ENCODE measurements at places on chromosomes 5 and 9.
A peak's percentile ranks its signal among the peaks of the same experiment; 100 is the strongest.

- DNase-seq, result no peak
These were observed 198.8 kb upstream of the S1PR3 start for GRCh38 chr9:88792502-88792901.

DNA sequence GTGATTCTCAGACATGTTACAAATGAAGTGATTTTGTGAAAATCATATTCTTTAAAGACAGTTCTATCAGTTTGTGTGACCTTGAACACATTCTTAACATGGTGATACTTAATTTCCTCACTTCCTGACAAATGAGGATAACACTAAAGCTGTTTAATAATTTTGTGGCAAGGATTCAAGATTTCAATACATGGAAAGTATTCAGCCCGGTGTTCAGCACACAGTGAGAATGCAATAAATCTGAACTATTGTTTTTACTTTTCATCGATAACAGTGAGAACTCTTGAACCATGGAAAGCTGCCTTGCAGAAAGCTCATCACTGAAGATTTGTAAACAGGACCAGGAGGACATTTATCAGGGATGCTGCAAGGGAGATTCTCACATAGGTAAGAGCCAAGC, 57.1 kb upstream of the C5orf46 start:
- DNase-seq, result no peak

DNA sequence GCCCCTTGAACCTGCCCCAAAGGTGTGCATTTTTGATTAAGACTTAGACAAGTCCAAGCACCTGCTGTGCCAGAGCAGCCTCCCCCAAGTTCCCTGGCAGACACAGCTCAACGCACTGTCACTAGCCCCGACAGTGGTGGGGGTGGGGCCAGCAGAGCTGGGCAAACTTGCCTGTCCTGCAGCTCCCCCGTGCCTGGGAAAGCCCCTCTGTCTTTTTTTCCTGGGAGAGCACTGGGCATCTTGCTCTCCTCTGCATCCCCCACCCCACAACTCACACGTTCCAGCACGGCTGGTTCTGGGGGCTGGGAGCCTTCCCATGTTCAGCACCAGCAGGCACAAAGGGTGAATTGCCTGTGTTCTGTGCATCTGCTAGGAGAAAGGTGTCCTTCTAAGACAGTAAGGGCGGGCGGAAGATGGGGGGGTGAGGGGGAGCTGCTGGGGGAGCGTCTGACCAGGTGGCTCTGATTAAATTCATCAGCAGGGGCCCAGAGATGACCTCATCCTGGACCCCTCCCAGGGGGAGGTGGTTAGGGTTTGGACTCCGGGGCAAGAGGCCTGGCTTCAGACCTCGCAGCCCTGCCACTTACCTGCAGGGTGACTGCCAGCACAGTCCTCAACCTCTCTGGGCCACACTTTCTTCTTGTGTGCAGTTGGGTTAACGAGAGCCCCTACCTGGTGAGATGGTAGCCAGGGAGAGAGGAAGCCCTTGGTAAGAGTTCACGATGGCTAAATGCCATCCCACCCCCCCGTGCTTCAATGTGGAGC, 23.5 kb downstream of the HMCN2 start:
- DNase-seq, result no peak

GRCh38 chr5:91059409-91059808, 323.7 kb downstream of the ARRDC3 start:
- DNase-seq, result no peak

- no peak for DNase-seq
These were observed 26.5 kb upstream of the KCNN2 start for GRCh38 chr5:114335391-114335790.

GRCh38 chr5:157818368-157818767, 40.6 kb downstream of the CLINT1 start:
- DNase-seq, result no peak

DNA sequence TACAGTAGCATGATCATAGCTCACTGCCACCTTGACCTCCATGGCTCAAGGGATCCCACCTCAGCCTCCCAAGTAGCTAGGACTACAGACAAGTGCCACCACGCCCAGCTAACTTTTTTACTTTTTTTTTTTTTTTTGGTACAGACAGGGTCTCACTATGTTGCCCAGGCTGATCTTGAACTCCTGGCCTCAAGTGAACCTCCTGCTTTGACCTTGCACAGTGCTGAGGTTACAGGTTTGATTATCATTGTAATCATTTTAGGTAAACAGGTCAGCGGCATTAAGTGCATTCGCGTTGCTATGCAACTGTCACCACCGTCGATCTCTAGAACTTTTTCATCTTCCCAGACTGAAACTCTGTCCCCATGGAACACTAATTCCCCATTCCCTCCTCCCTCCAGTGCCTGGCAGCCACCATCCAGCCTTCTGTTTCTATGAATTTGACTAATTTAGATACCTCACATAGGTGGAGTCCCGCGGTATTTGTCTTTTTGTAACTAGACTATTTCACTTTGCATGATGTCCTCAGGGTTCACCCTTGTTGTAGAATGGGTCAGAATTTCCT, 5.8 kb upstream of the CARD19 start:
- DNase-seq, result no peak

DNA sequence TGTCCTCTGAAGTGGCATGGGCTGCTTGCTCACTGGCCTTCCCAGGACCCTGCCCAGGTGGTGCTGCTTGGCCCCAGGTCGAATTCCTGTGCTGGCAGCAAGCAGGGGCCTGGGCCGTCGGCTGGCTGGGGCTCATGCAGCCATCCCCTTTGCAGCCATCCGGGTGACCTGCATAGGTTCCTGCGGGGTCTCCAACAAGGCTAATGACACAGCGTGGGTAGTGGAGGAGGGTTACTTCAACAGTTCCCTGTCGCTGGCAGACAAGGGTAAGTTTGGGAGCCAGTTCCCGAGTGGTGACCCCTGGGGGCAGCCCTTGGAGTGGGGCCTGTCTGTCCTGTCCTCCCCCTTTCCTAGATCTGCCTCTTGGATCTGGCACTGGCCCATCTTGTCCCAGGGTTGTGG, 6.1 kb upstream of the EHMT1 start:
- no peak for DNase-seq

DNA sequence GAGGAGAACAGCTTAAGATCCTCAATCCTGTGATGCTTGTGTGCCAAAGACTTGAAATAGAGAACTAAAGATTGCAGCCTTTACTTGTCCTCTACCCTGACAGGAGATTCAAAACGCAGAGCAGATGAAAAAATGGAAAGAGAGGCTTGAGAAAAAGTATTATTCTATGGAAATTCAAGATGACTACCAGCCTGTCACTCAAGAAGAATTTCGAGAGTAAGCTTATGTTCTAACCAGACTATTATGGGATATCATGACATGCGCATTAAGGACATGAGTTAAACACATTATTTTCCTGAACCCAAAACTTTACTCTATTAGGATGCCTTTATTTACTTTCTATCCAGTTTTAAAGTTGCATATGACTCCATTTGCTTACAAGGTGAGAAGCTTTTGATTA, 46.4 kb downstream of the PKD2L2 start:
- no peak for DNase-seq

- peak; percentile 56 for DNase-seq
These were observed 37.3 kb upstream of the EGFL7 start for GRCh38 chr9:136625101-136626065.

- DNase-seq, result no peak
These were observed 25.6 kb downstream of the FRMD3 start for GRCh38 chr9:83512621-83513020.

DNA sequence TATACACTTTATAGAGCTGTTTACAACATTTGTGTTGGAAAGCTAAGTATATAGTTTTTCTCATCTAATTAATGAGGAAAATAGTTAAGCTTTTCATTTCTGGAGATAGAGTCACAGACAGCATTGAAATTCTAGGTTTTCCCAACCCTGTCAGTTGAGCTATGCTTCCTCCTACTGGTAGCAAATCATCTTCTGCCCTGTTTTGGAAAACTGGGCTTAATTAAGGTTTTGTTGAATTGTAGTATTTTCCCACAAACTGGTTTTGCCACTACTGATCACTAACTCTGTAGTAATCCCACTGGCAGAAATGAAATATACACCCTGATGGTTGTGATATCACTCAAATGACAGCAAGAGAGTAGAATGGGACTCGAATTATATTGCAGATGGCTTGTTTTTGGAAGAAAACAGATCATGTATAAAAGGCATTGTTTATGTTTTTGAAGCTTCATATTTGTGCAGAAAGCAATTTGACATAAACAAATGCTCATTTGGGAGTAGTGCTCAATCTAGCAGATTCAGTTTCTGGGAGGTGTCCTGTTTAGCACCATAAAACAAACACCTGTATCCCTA, 46.6 kb downstream of the CD180 start:
- DNase-seq, result peak; percentile 66

Data from pons (tissue), 1 donor.